ENCODE measurements at places on chromosomes 16 and 17.

DNA sequence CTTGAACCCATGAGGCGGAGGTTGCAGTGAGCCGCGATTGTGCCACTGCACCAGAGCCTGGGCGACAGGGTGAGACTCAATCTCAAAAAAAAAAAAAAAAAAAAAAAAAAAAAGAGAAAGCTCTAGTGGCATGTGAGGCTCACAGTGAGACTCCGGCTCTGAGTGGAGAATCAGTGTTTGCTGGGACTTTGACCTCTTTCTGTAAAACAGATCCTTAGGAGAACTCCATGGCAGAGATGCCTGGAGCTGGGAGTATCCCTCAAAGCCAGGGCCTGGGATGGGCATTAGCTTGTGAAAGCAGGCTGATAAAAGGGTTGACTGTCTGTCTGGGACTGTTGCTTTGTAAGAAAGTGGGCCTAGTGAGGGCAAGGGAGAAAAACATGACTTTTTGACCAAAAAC lies 46.4 kb downstream of the ZNF207 start:
- no peak for DNase-seq
- no peak overlapping the region for H3K27ac ChIP-seq
- no peaks in the 10 kb centered on the region for H3K4me1 ChIP-seq
- H3K4me3 ChIP-seq: no peak overlapping the region
- H3K36me3 ChIP-seq: peaks cover 28% of the 10 kb centered on the region

DNA sequence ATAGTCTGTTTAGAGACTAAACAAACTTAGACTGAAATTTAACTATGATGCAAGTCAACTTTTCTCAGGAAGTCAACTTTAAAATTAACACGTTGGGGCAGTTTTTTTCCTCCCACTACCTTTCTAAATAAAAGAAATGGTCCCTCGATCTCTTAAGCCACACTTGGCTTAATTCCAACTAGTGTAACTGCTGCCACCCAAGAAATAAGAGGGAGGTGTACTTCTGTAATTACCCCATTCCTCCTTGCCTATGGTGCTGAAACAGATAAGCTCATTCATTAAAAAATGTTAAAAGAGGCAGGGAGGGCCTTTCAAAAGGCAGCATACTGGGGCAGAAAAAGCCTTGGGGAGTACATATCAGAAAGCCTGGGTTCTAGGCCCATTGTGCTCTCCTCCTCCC lies 59.8 kb downstream of the NCOR1 start:
- H3K27ac ChIP-seq: peak overlapping the region; percentile 62
- no peak overlapping the region for H3K4me3 ChIP-seq
- H3K4me1 ChIP-seq: no peaks in the 10 kb centered on the region
- peaks cover 71% of the 10 kb centered on the region for H3K36me3 ChIP-seq

DNA sequence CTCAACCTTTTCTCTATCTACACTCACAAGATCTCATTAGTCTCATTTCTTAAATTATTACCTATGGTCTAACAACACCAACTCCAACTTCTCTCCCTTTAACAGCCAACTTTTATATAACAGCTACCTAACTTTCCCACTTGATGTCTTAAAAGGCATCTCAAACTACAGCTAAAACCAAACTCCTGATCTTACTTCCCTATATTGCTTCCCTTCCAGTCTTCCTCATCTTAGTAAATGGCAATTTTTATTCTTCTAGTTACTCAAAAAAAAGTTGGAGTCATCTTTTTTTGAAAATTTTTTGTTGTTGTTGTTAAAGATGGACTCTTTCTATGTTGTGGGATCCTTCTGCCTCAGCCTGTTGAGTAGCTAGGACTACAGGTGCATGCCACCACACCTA lies 15.3 kb downstream of the SRR start:
- no peak for DNase-seq
- H3K27me3 ChIP-seq: peaks cover 3% of the 10 kb centered on the region
- no peak overlapping the region for H3K4me3 ChIP-seq
- H3K36me3 ChIP-seq: peaks cover 42% of the 10 kb centered on the region
- no peaks in the 10 kb centered on the region for H3K4me1 ChIP-seq

DNA sequence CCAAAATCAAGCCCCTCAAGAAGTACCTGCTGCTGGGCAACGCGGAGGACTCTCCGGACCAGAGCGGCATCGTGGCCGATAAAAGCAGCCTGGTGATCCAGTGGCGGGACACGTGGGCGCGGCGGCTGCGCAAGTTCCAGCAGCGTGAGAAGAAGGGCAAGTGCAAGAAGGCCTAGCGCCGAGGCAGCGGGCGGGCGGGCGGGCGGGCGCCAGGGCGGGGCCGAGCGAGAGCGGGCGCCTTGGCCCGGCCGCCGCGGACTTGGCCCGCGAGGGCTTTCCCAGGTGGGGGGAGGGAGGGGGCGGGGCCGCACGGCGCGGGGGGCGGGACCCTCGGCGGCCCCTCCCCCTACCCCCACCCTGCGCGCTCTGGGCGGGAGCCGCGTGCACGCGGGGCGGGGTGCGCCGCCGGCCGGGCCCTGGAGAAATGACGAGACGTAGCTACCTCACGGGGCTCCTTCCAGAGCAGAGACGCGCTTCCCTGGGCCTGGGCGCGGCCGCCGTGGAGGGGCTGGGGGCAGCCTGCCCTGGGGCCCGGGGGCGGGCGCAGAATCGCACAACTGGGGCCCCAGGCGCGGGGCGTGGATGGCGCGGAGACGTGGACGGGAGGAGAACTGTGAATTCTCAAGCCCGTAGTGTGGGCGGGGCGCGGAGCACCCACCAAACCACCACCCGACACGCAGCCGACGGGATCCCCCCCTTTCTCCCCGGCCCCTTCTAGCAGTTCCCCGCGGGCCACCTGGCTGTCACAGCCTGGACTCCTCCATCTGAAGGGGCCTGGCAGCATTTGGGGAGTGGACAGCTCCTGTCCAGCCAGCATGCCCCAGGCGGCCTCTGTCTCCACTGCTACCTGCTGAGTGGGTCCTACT lies 218.7 kb downstream of the NTN1 start:
- no peak overlapping the region for H3K27ac ChIP-seq
- peaks cover 13% of the 10 kb centered on the region for H3K36me3 ChIP-seq
- H3K27me3 ChIP-seq: peaks cover 12% of the 10 kb centered on the region
- H3K4me3 ChIP-seq: peak overlapping the region; percentile 74

GRCh38 chr17:21028192-21028591 lies 14.6 kb downstream of the USP22 start:
- H3K27ac ChIP-seq: peak overlapping the region; percentile 94
- H3K4me3 ChIP-seq: no peak overlapping the region
- peaks cover 24% of the 10 kb centered on the region for H3K4me1 ChIP-seq
- H3K27me3 ChIP-seq: no peaks in the 10 kb centered on the region

All from nephron progenitor cell (in vitro differentiated cells).